ENCODE measurements at places on chromosomes 7 and 10.

GRCh38 chr10:15585303-15585715 lies 134.4 kb downstream of the ITGA8 start:
- peak; percentile 83 for DNase-seq

- DNase-seq: peak; percentile 41
These were observed 44.6 kb upstream of the RSBN1L start for GRCh38 chr7:77651575-77652162.

DNA sequence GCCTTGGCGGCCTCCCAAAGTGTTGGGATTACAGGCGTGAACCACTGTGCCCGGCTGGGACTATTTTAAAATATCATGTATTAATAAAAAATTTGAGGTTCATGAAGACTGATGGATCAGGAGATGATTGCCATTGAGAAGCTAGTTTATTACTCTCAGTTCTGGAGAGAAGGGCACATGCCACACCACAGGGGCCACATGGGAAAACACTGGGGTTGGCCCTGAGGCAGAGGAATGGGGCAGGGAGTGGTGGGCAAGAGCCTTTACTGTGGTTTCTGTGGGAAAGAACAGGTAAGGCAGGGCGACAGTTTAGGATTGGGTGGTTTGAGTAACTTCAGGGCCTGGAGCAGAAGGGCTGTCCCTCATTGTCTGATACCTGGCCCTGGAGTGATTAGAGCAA lies 6.8 kb upstream of the TBRG4 start:
- no peak for DNase-seq

GRCh38 chr7:24721481-24722001 lies 35.7 kb downstream of the GSDME start:
- DNase-seq: peak; percentile 42

- DNase-seq: no peak
These were observed 83.5 kb upstream of the DDC start for GRCh38 chr7:50648570-50649169.

DNA sequence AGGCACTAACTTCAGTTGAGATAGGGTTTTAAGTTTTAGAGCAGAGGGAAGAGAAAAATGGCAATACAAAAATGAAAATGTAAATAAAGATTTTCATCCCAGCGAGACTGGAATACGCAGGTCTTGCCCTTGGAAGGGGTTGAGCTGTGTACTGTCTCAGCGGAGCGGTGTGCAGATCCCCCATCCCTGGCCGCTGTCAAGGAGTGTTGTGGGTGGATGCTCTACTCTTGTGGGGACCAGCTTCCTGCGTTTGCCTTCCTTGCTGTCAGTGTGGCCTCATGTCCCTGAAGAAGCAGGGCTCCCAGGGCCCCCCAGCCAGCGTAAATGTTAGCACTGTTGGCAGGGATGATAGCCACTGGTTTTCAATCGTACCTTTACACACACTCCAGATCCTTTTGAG lies 249.7 kb upstream of the PITRM1 start:
- DNase-seq: no peak

DNA sequence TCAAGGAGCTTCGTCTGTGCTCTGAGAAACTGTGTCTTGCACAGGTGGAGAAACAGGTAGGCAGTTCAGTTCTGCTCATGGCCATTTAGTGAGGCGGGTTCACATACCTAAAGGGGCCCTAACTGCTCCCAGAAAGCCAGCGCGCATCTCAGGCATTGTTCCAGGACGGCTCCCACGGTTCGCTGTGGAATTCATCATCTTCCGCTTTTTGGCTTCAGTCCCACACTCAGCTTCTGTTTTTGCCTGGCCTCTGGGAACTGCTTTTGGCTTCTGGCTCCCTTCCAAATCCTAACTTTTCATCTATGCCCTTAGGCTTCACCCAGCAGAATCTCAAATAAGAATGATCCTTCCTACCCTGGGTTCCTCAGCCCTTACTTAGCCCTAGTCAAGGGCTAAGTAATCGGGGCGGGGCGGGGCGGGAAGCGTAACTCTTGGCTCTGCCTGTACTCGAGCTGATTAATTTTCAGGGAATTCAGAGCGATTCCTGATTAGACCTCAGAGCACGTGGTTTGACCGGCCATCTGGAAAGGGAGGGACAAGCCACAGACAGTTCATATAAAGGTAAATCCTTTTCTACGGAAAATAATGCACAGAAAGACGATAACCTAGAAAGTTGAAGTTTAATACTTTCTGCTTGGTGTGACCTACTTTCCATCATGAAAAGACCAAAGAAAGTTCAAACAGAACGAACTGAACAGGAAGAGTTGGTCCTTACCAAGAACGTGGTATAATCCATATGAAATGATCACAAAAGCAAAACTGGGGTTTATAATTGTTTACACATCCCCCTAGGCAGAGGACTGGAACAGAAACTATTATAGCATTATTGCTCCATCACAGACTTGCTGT lies 105.7 kb downstream of the ST8SIA6 start:
- peak; percentile 24 for DNase-seq

Data from neural progenitor cell (in vitro differentiated cells).